Lung microvascular endothelial cell (primary cell): ENCODE measurements at places on chromosomes 5 and 9.

DNA sequence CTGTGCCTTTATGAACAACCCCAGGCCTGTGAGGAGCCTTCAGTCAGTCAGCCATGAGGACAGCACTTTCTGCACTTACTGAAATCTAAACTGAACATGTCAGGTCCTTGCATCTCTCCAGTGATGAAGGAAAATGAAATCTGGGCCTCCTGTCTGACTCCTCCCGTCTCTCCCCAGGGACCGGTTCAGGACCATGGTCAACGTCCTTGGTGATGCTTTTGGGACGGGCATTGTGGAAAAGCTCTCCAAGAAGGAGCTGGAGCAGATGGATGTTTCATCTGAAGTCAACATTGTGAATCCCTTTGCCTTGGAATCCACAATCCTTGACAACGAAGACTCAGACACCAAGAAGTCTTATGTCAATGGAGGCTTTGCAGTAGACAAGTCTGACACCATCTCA lies 77.0 kb upstream of the PLPP6 start:
- no peak for DNase-seq

DNA sequence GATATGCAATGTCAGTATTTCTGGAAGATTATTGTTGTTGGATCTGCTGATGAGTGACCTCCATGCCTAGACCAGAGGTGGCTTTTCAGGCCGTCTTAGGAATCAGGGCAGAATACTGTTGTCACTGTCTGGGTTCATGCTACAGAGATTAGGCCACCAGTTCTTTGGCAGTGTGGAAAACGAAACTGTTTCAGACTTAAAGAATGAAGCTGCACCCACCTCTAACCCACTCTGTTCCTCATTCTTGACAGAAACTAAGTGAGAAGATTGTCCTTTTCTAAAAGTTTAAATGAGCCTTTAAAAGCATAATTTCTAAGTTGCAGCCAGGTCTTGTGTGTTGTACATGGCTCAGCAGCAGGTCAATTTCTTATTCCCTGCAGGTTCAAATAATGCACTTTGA lies 444.3 kb downstream of the ENC1 start:
- no peak for DNase-seq

DNA sequence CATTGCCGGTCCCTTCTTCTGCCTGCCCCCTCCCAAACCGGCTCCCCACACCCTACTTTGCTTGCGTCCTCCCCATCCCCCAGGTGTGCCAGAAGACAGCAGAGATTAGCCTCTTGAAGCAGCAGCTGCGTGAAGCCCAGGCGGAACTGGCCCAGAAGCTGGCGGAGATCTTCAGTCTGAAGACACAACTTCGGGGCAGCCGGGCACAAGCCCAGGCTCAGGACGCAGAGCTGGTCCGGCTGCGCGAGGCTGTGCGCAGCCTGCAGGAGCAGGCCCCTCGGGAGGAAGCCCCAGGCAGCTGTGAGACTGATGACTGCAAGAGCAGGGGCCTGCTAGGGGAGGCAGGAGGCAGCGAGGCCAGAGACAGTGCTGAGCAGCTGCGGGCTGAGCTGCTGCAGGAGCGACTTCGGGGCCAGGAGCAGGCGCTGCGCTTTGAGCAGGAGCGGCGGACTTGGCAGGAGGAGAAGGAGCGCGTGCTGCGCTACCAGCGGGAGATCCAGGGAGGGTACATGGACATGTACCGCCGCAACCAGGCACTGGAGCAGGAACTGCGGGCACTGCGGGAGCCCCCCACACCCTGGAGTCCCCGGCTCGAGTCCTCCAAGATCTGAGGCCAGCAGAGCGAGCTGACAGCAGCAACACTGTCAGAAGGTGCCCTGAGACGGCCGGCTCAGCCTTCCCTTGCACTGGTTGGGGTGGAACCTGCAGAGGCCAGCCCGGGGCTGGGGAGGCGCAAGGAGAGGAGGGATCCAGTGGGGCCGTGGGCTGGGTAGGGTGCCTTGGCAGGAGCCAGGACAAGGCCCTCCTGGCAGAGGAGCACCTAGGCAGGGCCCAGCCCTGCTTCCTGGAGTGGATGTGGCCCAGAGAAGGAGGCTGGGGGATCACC lies 8.3 kb downstream of the N4BP3 start:
- no peak for DNase-seq

- peak; percentile 81 for DNase-seq
These were observed 193.8 kb upstream of the ZNF618 start for GRCh38 chr9:113682297-113682771.

DNA sequence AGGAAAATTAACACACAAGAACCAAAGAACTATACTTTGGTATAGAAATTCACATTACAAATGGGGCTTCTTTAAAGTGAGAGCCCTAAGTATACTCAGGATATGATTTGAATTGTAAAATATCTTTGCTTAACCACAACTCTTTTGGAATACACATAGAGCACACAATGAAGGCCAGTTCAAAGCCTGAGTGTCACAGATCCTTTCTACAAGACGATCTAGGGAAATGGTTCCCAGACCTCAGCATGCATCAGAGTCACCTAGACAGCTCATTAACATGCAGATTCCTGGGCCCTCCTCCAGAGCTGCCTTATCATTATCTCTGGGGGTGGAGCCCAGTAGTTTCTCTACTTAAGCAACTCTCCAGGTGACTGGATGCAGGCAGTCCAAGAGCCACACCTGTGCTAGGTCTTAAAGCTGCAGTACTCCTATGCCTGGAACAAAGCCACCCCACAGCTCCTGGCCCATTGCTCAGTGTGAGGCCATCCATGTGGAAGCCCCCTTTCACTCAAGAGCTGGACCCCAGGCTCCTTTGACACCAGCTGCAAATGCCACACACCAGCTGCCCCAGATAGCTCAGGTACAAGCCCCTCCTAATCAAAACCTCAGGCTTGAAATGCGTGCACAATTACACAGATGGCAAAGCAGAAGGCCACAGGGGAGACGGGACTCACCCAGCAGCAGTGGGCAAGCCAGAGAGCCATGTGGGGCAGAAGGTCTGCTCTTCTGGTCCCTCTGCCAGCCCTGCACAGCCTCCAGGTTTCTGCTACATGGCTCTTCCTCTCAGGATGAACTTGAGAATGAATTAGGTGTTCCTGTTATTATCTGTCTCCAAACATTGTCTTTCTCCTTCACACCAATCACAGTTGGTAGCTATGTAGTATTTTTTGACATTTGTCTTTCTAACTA lies 106.1 kb downstream of the SH3TC2 start:
- DNase-seq: no peak

DNA sequence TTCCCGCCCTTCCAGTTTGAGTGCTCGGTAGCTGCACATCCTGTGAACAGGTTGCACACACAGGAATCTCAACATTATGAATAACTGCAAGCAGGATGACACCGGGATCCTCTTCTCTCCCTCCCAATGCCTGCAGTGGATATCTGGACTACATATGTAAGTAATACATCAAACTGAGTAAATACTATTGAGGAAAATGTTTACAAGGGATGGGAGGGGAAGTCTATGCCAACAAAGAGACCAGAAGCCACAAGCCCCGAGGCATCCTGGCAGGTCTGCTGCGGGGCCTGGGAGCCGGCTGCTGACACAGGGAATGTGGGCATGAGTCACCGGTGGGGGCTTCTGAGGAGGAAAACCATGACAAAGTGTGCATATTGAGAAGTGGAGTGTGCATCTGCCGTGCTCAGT lies 8.6 kb upstream of the ANKRD33B start:
- DNase-seq: peak; percentile 84

GRCh38 chr5:161630948-161631347 lies 54.6 kb upstream of the GABRA6 start:
- DNase-seq: no peak

GRCh38 chr9:134995792-134996120 lies 78.0 kb upstream of the FCN1 start:
- DNase-seq: no peak

DNA sequence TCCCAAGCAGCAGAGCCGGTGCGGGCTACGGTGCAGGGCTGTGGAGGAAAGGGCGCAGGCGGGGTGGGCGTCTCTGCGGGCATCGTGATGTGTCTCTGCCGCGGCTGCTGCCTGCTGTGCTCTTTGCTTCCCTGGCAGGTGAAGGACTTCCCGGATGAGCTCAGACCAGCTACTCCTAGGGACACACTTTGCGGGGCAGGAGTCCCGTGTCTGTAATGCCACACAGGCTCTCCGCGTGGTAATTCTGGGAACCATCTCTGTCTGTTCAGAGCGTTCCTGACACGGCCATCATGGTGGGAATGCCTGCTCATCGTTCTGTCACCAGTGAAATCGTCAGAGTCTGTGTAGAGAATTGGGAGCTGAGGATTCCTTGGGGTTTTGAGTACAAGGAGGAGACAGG lies 235.5 kb downstream of the FANCC start:
- DNase-seq: no peak

DNA sequence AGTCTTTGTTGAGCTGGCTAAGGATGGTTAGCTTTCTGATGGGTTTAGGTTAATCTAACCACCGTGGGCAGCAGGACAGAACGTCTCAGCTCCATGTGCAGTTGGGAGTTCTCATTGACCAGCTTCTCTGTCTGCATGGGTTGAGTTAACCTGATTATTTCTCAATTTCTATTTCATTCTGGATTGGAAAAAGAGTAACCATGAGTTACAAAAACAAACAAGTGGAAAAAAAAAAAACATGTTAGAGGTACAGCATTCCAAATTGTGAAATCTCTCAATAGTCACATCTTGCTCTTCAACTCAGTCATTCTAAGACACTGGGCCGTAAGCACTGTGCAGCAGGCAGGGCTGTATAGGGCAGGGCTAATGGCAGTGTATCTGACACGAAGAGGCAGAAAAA lies 343.7 kb upstream of the KLF4 start:
- DNase-seq: no peak

GRCh38 chr5:34959323-34959722 lies 30.0 kb downstream of the DNAJC21 start:
- no peak for DNase-seq

GRCh38 chr9:27348785-27349697 lies 52.1 kb upstream of the EQTN start:
- DNase-seq: peak; percentile 37

DNA sequence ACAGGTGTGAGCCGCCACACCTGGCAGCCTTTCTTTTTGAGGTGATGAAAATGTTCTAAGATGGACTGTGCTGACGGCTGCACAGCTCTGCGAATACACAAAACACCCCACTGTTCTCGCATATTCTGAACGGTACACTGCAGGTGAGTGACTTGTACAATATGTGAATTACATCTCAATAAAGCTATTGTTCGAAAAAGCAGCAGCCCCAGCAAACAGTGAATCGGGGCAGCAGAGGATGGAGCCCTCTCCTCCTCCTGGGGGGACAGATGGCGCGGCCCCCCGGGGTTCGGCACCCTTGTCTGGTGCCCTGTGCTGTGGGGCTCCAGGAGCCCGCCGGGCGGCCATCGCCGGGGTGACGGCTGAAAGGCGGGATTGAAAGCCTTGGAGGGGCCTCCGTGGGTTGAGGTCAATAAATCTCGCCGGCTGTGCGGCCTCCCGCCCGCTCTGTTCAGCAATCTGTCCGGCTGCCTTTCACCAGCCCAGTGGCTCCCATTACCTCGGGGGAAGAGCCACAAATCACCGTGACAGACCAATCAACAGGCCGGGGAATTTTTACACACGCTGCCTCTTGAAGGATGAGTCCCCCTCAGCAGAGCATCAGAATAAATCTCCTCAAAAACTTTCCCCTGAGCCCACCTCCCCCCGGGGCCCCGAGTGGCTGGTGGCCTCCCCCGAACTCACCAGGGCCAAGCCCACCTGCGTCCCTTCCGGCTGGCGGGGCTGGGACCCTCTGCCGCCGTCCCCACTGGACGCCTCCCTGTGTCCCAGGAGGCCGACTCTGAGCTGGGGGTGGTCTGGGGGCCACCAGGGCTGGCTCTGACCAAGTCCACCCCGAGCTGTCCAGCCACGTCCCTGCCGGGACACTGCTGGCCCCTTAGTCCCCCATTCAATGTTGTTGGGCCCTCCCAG lies 37.8 kb upstream of the TMEM250 start:
- no peak for DNase-seq

DNA sequence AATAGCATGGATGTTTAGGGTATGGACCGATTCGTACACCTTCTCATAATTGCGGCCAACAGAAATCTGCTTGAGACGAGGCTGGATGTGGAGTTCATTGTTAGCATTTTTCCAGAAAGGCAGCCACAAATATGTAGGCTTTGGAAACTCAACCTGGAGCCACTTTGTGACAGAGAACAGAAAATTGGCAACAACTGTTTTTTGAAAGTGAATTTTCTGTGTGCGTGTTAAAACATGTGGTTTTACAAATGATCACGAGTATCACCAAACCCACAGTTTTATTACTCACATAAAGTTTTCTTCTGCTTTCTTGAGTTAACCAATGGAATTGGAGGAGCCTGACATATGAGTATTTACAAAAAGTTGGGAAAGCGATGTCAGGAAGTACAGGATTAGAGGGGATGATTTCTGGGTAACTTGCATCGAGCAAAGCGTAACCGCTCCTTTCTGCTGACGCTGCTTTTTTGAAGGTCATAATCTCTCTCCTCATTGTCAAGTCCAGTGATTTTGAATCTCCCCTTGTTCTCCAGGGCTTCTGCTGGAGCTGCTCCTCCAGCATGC lies 138.5 kb upstream of the TAF11L2 start:
- DNase-seq: no peak

DNA sequence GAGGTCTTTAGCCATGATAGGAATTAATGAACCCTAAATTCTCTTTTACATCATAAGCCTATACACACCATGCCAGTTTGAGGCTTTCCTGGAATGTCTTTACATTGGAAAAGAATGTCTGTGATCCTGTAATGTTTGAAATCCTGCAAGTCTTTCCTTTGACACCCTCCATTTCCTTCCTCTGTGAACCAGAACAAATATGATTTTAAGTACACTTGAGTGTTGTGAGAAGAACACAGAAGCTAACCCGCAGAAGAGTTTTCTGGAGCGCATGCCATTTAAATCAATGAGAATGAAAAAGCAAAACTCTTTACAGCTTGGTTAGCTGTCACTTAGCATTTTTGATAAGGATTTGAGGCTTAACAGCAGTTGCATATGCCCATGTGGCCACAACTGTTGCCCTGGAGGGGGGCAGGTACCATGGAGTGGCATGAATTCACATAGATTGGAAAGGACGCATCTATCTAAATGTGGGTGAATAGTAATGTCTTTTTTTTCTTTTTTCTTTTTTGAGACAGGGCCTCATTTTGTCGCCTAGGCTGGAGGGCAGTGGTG lies 372.6 kb downstream of the KDM4C start:
- no peak for DNase-seq

GRCh38 chr5:78607864-78608263 lies 40.7 kb downstream of the LHFPL2 start:
- no peak for DNase-seq

- peak; percentile 62 for DNase-seq
These were observed 171.6 kb downstream of the PAX5 start for GRCh38 chr9:36862206-36863145.

DNA sequence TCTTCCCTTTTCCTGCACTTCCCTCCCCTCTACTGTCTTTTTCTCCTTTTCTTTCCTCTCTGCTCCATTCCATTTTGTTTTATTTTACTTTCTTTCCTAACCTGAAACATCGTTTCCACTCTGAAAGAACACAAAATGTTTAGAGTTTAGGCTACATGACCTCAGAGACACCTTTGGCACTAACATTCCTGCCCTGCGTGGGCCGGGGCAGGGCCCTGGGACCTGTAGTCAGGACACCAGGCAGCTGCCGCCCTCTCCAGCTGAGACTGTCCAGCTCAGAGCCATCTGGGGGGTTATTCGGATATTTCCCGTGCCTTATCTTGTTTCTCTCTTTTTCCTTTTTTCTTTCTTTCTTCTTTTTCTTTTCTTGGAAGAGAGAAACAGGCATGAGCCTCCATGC lies 58.3 kb upstream of the ERCC6L2 start:
- no peak for DNase-seq
